Activated B cell treated with CpG ODN at 0.5 μM for 24 hours (primary cell): ENCODE measurements at places on chromosomes 5 and 9.

DNA sequence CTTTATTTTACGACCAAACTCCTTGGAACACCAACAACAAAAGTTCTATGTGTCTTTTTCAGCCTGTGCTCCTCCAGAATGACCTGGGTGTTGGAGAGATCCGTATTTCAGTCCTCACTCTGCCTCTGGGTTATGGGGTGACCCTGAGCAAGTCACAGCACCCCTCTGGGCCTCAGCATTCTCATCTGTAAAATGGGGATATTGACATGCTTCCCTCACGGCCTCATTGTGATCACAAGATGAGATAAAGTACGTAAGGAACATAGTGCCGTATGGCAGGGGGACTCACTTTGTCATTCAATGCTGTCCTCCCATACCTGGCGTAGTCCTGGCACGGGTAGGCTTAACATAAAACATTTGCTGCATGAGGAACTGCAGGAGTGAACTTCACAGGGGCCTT, 123.0 kb upstream of the HAND1 start:
- DNase-seq: no peak

DNA sequence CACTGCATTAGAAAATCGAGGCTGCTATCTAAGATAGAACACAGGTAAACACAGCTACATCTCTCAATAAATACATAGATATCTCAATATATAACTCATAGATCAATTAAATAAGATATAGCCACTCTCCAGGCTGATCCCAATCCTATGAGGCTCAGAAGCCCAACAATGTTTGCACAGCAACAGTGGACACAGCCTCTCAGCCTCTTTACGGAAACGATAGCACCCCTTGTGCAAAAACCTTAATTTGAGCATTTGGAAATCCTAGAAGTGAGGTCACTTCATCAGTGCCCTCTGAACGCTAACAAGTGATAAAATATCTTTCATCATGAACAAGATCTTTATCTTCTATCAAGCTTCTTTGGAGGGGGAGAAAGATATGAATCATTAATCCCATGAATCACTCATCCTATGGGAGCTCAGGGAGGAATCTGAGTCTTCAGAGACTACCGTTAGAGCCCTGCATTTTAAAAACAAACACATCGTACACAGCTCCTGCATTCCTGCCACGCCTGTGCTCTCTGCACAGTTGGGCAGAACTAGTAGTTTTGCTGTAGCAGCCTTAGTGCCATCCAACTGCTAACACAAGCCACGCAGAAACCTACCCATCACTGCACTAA, 71.4 kb downstream of the MED27 start:
- no peak for DNase-seq

DNA sequence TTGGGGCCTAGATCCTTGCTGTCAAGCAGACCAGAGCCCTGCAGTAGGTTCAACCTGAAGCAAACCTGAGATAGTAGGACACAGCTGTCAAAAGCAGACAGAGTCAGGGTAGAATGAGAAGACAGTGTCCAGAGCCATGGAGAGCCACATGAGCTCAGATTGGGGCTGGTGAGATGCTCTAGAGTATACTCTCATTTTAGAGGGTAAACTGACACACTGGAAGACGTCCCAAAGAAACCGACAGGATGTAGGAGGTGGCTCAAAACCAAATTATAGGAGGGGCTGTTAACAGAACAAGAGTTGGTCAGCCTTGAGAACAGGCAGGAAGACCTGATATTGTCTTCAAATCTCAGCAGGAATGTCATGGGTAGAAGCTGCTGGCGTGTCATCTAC, 11.5 kb downstream of the CCDC69 start:
- no peak for DNase-seq

GRCh38 chr5:137470111-137470920, 28.8 kb downstream of the SPOCK1 start:
- no peak for DNase-seq

- no peak for DNase-seq
Observed at GRCh38 chr5:104800440-104801048, 1238.0 kb upstream of the NUDT12 start.

DNA sequence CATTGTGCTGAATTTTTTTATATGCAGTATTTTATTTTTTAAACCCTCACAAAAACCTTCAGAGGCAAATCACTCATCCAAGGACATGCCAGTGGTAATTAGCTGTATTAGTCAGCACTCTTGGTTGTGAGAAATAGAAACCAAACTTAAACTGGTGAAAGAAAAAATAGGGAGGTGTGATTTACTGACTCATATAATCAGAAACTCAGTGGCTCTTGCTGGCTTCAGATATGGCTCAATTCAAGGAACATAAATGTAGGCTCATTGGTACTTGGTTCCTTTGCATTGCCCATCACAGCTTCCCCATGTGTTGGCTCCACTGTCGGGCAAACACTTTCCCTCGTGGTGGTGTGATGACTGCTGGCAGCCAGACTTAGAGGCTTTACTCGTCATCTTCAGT, 497.2 kb downstream of the MAT2B start:
- DNase-seq: no peak
